ENCODE measurements at places on chromosomes 4 and X. TPM values are rescaled to one million over a fixed set of nuclear protein-coding genes. Genes with fewer than 3 reads are reported as not detected.

SLC2A9 gene
- total RNA-seq, result 0.77 TPM

DNA sequence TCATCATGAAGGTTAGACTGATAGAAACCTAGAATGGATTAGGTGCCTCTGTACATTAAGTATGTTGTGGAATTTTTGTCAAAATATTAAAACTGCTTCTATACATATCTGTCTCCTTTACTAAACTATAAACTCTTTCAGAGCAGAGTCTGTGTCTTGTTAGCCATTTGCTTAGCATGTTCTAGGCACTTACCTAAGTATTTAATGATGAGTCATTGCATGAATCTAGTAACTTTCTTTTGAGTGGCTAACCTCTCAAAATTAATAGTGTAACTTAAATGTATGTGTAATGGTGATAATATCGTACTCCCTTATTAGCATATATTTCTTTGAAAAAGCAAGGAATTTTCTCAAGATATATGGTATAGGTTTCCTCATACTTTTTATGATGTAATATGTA is 57.8 kb downstream of the RAP1GDS1 start:
- DNase-seq, result no peak

GRCh38 chrX:153884136-153884535 is 1.8 kb downstream of the L1CAM start:
- DNase-seq, result no peak

GRCh38 chrX:17922303-17922702 is 61.2 kb upstream of the RAI2 start:
- DNase-seq, result no peak

DNA sequence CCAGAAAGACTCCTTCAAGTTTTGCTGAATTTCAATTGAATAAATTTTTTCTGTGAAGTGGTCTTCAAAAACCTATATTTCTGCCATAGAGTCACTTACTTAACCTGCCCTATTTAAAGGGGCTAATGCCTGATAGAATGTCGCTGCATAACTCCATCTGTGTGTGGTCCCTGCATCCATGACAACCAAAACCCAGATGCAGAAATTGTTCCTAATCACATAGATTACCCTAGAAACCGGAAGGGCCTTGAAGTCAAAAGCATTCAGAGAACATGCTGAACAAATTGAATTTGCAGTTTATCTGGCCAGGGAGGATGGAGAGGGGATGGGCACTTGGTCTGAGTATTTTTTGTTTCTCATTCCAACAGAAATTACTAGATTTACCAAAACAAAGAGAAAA is 1.5 kb upstream of the PARM1 start:
- DNase-seq, result no peak

LIMCH1 gene
- total RNA-seq, result not detected

RTL3 gene
- not detected for total RNA-seq

DNA sequence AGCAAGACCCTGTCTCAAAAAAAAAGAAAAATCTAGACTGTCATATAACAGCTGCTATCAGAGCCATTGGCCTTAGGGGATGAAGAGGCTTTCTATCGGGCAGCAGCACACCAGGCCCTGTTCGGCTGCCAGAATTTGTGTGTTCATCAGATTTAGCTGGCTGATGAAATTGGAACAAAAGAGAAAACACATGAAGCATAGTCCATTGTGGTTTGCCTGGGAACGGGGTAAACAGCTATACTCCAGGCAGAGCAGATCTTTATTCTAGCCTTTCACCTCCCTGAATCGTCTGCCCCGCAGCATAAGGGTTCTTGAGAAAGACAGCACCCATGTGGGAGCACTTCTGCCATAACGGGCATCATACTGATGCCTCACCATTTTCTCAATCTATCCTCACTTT is 11.6 kb downstream of the TKTL1 start:
- DNase-seq, result no peak
